Inflammatory macrophage (primary cell): ENCODE measurements at places on chromosomes 1 and 21.

GRCh38 chr1:244849189-244849866, 13.9 kb downstream of the COX20 start:
- DNase-seq: no peak

DNA sequence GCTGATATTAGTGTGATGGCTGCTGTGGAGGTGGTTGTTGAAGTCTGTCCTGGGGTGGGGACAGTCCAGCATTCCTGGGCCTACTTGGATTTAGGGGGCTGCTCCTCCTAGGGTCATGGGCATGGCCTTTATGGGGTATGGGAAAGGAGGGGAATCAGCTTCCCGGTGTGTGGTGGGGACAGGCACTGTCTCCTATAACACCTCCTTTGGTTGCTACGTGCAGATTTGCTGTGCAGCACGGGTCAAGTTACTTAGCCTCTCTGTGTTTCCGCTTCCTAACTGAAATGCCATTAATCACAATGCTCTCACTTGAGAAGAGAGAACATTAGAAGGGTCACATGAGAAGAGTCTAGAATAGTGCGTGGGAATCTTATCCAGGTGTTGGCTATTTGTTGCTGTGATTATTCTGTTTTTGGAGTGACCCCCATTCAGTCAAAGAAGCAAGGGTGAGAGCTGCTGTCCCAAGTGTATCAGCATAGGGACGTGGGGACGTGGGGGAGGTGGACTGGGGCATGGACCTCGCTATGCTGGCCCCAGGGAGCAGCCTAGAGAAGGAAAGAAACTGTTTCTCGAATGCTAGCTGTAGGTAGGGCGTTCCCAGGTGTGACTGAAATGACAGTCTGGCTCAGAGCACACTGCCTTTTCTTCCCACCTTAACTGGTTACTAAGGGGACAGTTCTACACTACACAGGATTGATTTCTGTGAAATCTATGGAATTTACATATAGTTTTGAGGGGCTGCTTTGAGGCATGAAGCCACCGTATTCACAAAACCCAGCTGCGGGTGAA, 19.9 kb downstream of the SOX13 start:
- DNase-seq: no peak

DNA sequence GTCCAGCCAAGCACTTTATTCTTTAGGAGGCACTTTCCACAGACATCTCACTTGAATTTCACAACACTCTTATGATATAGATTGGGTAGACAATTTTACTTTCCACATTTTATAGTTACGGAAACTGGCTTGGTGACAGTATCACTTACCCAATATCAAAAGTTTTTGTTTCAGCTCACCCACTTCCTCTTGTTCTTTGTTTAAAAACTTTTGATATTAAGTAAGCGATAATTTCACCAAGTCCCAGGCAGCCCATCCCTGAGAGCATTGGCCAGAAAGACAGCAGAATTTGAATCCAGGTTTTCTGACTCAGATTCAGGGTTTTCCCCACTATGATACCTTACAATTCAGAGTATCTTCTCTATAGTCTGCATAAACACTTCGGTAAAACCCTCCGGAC, 60.0 kb downstream of the LRIG2 start:
- peak; percentile 24 for DNase-seq

GRCh38 chr1:25246600-25247023, 642 bp downstream of the RSRP1 start:
- DNase-seq: no peak

GRCh38 chr1:60101516-60101915, 27.9 kb upstream of the C1orf87 start:
- DNase-seq: no peak

DNA sequence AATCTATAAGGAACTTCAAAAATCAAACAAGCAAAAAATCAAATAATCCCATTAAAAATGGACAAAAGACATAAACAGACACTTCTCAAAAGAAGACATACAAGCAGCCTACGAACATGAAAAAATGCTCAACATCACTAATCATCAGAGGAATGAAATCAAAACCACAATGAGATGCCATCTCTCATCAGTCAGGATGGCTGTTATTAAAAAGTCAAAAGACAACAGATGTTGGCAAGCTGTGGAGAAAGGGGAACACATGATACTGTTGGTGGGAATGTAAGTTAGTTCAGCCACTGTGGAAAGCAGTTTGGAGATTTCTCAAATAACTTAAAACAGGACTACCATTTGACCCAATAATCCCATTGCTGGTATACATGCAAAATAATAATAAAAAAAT, 226.4 kb downstream of the S1PR1 start:
- no peak for DNase-seq

- peak; percentile 37 for DNase-seq
Observed at GRCh38 chr1:28518745-28519341, 13.0 kb downstream of the RCC1 start.

- no peak for DNase-seq
Observed at GRCh38 chr1:174696026-174696821, 248.5 kb downstream of the GPR52 start.

GRCh38 chr1:105254906-105255305, 1505.2 kb downstream of the AMY1C start:
- DNase-seq: no peak

DNA sequence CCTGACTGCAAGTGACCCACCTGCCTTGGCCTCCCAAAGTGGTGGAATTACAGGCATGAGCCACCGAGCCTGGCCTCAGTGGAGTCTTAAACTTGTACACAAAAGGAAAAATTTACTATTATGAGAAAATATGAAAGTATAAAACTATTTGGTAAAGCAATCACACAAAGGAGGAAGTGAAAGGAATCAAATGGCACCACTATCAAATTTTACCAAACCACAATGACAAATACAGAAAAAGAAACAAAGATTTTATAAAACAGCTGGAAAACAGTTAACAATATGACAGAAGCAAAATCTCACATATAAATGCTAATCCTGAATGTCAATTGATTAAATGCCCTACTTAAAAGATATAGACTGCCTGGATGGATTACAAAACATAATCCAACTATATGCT, 42.1 kb upstream of the NEGR1 start:
- DNase-seq: no peak

DNA sequence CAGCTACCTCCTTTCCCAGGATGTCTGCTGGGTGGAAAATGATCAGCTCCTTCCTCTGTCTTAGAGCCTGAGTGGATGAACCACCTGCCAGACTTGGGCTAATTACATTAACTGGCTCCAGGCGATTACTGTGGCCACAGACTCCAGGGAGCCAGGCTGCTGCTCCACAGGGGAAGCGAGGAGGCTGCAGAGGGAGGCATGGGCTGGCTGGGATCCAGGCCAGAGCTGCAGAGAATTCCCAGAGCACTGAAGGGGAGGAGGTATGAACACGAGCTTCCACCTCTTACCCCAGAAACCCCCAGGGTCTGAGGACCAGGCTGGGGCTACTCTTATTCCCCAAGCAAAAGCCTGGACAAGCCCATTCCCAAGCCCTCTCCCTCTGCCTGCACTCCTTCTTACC, 136.0 kb upstream of the KLHDC7A start:
- DNase-seq: no peak

DNA sequence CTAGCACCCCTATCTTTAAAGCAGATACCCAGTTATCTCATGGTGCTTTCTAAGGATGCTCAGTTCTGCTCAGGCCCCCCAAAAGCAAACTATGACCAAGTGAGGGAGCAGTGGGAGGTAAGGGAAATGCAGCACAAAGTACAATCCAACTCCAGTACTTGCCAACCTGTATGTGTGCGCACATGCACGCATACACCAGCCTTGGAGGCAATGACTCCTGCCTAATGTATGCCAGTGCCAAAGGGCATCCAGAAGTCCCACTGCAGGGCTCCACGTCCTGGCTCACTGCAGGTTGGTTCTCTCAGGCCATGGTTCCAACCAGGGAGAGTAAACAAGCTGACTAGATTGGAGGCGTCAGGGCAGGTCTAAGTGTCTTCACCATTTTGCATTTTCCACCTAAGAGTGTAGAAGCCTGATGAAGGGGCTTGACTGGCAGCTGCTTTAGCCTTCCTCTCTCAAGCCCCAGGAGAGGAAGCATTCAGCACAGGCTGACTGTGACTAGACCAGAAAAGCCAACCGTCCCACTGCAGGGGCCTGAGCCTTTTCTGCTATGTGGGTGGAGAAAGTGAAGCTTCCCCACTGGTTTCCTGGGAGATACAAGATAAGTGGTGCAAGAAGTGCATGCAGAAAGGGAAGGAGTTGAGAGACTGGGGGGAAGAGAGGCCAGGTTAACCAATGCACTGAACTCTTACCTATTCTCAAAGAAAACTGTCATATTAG, 7.7 kb downstream of the AMIGO1 start:
- DNase-seq: peak; percentile 86

- DNase-seq: no peak
Observed at GRCh38 chr21:40243685-40244084, 376.4 kb downstream of the PCP4 start.

DNA sequence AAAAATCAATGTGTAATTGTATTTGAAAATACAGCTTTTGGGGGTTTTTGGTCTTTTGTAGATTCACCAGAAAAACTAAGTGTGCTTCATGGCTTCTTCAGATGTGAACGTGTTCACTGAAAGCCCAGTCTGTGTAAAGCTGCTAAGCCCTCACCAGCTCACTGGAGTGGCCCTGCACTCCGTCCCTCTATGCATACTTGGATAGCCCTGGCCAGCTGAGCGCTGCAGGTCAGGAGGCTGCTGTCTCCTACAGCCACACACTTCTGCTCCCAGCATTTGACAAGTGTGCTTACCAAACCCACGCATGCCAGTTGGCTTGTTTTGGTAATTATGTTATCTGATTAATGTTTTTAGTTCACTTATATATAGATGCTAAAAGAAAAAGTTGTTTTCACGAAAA, 163.5 kb downstream of the TLR5 start:
- no peak for DNase-seq

DNA sequence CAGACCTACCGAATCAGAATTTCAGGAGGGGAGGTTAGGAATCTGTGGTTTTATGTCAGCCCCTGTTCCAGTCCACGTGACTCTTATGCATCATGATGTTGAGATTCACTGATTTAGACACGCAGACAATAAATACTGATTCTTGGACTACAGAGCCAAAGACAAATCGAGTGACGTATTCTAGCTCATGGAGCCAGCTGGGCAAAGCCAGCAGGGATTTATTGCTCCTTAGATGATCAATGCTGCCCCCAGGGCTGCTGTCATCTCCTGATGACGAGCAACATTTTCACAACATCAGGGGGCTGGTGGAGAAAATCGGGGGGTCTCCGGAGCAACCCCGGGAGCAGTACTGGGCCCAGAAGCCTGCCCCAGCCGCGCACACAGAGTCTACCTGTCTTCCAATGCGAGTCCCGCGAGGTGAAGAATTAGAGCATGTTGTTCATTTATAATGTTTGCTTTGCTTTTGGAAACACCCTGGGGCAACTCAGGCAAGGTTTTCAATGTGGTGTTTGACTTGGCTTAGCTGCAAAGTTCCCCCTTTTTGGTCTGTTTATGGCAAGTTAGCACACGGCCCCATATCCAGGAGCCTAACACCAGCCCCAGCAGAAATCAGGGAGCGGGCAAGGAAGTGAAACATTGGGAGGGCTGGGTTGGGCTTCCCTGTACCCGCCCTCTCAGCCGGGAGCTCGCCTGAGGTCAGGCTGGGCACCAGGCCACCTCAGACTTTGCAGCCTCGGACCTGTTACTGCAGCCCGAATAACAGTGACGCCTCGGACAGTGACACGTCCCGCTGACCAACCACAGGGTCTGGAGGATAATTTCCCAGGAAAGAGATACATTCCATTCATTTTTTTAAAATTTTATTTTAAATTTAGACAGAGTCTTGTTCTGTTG, 19.9 kb upstream of the CLDN14 start:
- DNase-seq: no peak

DNA sequence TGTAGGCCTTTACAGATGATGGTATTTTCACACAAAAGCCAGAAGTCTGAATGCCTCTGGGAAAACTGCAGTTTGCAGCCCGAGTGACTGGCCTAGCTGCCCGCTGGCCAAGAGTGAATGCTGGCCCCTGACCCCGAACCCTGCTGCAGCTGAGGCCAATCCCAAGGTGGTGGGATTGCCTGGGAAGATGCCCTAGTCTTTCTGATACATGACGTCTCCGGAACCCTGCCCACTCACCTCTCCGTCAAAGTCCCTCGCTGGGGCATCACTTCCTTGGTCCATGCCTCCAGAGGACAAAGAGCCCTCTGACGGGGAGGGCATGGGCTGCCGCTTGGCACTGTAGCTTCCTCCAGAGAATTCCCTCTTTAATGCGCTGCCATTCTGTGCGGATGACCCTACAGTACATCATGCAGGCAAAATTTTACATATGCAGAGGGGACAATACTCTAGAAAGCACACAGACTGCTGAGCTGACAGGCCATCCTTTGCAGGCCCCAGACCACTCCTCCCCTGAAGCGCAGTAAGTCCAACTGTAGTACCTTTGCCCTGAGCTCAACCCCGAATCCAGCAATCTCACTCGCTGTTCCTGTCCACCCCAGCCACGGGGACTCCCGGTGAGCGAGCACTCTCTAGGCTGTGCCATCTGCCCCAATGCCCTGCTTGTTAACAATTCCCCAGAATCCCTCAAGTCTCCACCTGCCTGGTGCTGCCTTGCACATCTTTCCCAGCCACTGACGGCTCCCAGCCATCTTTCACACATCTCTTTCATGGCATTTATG, 54.7 kb downstream of the COQ8A start:
- DNase-seq: no peak

- DNase-seq: no peak
Observed at GRCh38 chr1:3557366-3557765, 53.9 kb downstream of the MEGF6 start.

GRCh38 chr1:12127206-12127810, 39.5 kb upstream of the TNFRSF1B start:
- DNase-seq: no peak

DNA sequence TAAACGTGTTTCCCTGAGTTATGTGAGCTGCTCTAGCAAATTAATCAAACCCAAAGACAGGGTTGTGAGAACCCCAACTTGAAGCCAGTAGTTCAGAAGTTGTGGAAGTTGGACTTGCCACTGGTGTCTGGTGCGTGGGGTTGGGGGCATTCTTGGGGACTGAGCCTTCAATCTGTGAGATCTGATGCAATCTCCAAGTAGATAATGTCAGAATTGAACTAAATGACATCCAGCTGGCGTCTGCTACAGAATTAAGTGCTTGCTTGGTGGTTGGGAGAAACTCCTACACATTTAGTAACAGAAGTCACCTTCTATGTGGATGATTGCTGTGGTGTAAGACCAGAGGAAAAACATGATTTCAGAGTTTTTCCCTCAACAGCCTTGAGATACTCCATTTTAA, 207.4 kb downstream of the FGGY start:
- no peak for DNase-seq

DNA sequence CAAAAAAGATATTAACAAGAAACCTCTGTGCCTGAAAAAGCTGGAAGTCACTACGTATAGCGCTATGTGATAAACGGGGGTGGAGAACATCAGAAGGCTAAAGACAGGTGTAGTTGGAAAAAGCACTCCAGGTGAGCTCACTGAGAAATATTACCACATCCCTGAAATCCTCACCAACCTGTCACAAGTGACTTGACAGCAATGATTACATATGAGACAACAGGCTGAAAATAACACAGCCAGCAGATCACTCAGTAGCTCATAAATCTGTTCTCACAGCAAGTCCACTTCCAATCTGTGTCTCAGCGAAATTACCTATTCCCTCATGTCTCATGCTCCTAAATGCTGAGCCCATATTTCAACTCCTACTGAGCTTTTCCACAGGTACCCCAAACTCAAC, 120.5 kb downstream of the UBR4 start:
- DNase-seq: no peak
